ENCODE measurements at places on chromosomes 1 and 21.

GRCh38 chr21:31910074-31910470 is 37.3 kb downstream of the HUNK start:
- no peak for DNase-seq

GRCh38 chr1:22314706-22315105 is 136.9 kb upstream of the ZBTB40 start:
- no peak for DNase-seq

DNA sequence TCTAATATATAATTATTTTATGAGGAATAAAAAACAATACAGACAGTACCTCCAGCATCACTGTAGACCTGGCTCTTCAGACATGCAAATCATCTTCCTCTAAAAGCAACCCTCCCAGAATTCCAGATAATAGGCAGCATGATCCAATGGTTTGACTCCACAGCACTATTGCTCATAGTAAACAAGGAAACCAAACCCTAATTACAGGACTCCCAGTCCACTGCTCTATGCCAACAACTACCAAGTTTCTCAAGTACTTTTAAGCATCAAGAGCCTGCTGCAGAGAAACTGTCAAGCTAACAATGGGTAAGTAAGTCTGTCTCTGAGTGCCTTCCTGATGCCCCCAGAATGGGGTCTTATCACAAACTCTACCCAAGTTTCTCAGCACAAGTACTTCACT is 57.2 kb downstream of the EYA3 start:
- DNase-seq, result no peak

DNA sequence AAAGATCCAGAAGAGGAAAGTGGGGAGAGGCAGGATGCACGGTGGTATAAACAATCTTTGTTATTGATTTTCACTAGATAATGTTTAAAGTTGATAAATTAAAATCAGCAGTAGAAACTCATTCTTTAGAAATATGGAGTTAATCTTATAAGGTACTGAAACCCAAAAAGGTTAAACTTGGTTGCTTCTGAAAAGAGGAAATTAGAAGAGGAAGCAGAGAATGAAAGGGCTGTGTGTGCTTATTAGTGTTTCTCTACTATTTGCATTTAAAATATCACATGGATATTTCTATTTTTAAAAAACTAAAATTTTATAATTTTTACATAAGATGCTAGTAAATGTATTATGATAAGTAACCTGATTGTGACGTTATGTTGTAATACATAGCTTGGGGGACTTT is 24.4 kb downstream of the C1orf141 start:
- DNase-seq, result no peak

DNA sequence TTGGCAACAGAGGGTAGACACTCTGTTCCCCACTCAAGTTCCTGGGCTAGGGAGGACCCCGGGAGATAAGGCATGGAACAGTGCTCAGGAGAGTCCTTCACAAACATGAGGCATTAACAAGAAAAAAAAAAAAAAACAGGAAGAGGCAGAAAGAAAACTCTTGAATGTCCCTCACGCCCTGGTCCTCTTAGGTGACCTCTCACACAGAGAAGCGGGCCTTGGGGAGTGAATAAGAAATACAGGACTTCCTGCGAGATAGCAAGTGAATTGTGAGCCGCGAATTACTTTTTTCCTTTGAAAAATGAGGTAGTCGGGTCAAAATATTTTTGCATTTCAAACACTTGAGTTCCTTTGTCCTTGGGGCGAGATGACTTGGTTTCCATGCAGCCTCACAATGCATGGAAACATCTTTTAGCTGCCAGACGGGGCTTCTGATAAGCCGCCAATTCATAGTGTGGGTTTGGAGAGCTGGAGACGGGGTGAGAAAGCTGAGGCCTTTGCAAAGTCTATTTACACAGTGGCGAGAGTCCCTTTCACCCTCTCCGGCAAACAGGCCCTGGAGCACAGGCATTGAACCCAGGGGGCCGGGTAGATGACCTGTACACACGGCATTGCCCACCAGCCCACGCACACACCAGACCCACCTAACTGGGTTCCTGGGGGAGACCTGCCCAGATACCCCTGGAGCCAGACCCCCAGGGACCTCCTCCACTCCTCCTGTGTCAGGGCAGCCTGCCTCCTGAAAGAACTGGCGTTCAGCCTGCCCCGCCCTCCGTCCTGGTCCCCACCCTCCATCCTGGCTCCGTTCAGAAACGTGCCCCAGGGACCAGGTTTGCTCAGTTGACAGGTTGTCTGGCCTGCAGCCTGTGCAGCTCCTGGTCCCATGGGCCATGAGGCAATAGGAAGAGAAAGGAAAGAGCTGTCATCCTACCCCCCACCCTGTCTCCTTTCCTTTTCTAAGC is 192.3 kb downstream of the PRDM16 start:
- DNase-seq, result no peak

DNA sequence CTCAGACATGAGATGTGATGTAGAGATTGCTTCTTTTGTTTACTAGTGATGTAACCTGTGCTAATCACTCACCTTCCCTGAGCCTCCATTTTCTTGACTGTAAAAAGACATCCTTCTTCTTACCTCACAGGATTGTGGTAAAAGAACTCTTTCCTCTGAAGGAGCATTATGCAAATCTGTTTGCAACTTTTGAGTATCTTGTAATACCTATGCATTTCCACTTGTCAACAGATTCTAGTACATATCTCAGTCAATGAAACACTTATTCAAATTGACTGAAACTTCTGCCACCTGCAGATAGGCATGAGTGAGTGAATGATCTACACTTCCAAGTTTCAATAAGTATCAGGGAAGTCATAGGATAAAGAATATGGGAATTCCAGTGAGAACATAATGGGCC is 174.7 kb downstream of the HHIPL2 start:
- no peak for DNase-seq

DNA sequence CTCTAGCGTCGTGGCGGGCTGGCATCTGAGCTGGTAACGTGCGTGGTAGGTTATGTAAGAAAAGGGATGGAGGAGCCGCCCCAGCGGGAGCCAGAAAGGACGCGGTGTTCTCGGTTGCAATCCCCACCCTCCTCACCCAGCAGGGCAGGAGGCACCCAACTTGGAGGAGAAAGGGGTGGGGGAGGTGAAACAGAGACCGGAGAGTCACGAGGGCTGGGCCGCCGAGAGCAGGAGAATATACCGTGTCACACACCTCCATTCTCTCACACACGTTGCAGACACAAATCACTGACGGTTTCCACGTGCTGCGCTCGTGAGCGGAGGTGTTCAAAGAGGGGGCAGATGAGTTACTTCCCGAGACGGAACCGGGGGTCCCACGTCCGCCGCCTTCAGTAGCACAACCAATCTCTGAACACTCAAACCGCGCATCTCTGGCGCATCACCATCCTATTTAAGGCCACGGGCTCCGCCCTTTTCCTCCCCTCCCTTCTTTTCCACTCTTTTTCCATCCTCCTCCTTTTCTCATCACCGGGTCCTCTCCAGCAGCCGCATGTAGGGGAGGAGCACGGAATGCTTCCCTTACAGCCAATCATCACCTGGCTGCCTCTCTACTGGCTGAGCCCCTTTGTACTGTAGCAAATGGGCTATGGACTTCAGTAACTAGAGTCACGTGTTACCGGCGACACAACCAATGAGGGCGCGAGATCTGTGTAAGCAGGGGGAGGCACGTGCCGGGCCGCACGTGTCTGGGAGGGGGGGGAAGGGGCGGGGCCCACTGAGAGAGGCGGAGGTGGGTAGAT is at the start of gene CIART:
Gene CIART (plus strand): TSS at position 797 of the 800 bp plus-strand sequence. CDS start 714 bp downstream, outside the sequence.
- peak; percentile 63 for DNase-seq

- DNase-seq, result no peak
Observed at GRCh38 chr1:40944326-40944725, 35.2 kb upstream of the CTPS1 start.

DNA sequence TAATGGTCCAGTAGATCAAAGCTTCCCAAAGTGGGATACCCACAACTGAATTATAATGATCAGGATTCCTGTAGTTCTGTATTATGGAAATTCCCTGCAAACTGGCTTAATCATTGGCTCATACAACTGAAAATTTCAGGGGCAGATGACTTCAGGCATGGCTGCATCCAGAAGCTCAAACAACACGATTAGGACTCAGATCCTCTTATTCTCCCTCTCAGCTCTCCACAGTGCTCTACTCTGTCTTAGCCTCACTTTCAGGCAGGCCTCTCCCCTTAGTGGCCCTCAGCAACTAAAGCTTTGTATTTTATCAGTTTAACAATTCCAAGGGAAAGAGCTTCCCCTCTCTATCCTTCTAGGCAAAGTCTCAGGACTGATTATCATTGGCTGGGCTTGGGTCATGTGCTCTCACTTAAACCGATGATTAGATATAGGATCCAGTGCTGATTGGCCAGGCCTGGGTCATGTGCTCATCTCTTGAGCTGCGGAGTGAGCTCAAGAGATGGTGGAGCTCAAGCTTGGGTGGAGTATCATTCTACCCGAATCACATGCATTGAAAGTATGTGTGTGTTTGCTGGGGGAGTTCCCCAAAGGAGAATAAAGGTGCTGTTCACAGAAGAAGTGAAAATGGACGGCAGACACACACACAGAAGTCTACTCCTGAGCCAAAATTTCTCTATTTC is 57.9 kb upstream of the RUNX3 start:
- DNase-seq, result no peak

DNA sequence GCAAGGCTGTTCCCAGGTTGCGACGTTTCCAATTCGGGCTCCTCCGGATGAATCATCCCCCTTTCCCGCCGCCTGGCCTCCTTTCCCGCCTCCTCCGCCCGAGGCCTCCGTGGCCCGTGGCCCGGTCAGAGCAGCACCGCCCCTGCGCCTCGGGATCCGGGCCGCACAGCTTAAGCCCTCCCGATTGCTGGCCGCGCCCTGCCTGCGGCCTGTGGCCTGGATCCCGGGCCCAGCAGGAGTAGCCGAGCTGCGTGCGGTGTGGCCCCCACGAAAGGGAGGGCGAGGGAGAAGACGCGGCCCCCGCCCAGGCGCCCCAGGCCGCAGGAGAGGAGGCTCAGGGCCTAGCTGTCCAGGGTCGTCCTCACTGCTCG is 1.0 kb downstream of the TMEM200B start:
- DNase-seq, result no peak

- no peak for DNase-seq
Observed at GRCh38 chr1:245039196-245039595, 115.6 kb upstream of the KIF26B start.

GRCh38 chr1:11753555-11754208 is 8.3 kb upstream of the C1orf167 start:
- no peak for DNase-seq

DNA sequence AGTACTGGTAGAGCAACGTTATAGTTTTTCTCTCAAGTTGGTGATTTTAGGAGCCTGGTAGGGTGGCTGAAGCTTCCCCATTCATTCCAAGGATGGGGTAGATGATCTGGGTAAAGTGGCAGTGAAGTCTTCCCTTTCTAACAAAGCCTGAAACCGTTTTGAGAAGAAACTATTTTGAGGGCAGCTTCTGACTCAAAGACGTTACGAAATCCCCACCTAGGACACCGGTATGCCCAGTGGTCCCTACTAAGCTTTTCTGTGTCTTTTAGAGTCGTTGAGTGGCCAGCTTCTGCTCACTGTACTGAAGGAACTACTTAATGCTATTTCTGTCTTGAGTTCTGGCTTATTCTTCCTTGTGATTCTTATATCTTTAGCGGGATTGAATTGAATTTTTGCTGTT is 1.4 kb downstream of the WDTC1 start:
- DNase-seq, result no peak

DNA sequence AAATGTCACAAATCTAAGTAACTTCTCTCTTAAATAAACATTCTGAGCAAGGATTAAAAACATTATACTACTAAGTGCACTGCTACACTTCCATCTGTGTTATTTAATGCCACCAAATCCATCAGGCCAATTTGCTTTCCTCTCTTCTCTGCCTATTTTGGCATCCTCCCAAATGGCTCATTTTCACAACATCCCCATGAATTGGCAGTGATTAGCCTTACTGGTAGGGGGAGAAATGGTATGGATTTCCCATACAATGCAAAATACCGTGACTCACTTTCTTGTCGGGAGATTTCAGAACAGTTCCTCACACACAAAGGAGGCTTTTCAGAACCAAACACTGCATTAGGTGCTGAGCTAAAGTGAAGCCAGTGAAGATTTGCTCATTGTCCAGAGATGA is 195.7 kb downstream of the MIS18A start:
- DNase-seq, result no peak

GRCh38 chr1:46130121-46130520 is 2.3 kb downstream of the PIK3R3 start:
- no peak for DNase-seq

GRCh38 chr1:118300808-118301207 is 115.8 kb upstream of the SPAG17 start:
- no peak for DNase-seq

DNA sequence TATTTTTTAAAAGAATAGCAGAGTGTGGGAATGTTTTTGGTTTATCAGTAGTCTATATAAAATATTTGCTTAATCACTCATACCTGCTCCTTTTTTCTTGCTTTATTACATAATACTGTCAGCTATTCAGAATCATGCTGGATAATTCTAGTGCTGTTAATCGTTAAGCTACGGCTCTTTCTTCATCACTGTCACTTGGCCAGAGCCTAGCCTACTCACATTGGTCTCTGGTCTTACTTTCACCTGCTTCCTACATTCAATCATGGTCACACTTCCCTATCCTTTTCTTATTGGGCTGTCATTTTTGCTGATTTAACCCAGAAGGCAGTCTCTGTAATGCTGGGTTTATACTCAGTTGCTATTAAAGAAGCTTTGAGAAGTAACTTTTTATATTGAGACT is 2.5 kb downstream of the KLHL20 start:
- DNase-seq, result no peak

DNA sequence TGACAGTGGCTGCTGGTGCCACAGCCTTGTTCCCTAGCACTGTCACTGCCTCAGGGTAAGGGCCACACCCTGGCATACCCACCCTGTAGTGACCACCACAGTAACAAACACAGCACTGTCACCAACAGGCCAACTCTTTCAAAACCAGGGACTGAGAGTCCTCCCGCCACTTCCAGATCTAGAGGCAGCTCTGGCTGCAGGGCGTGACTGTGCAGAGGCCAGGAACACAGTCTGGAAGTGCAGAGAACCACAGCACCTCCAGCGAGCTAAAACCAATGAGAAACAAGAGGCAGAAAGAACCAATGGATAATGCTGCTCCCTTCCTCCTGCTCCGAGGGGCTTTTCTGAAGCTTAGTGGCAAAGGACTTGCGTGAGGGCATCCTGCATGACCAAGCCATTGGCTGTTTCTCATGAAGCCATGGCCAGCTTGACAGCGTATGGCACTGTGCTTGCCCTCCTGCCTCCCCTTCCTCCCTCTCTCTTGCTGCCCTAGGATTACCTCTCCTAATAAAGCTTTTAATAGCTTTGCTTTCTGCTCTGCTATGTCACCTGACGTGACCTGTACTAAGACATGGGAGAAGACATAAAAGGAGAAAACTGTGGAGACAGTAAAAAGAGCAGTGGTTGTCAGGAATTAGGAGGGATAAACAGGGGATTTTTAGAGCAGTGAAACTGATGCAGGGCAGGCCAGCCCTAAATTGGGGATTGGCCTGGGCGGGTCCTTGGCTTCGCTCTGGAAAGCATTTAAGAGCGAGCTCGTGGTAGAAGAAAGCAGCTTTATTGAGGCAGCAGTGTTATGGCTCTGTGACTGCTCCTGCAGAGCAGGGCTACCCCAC is 7.2 kb downstream of the PARP1 start:
- no peak for DNase-seq

- peak; percentile 72 for DNase-seq
Observed at GRCh38 chr1:230917284-230918135, 49.2 kb upstream of the C1orf198 start.

- DNase-seq, result no peak
Observed at GRCh38 chr1:59673573-59674450, 140.9 kb upstream of the HOOK1 start.

- DNase-seq, result no peak
Observed at GRCh38 chr1:4513685-4514084, 140.7 kb upstream of the AJAP1 start.
